Globus pallidus (tissue), 1 donor: ENCODE measurements at places on chromosomes 4 and X.

- DNase-seq, result no peak
Measured at GRCh38 chr4:44845993-44846392, 119.6 kb upstream of the GNPDA2 start.

DNA sequence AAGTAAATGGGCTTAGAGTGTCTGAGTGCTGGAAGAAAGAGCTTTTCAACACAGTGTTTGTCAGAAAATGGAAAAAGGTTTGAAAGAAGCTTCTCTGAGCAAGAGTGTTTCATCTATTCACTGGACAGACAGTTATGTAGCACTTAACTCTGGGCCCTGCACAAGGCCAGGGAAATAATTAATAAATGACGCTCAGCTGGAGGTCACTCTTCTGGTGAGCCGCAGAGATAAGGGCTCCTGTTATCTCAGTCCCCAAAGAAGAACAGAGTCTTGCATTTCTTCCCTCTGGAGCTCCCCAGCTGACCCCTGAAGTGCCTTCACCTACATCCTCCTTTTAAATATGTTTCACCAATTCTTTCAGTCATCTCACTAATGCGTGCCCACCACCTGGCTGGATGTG is 90.4 kb downstream of the SLC16A2 start:
- no peak for DNase-seq

GRCh38 chr4:22030307-22030706 is 81.7 kb upstream of the KCNIP4 start:
- no peak for DNase-seq

DNA sequence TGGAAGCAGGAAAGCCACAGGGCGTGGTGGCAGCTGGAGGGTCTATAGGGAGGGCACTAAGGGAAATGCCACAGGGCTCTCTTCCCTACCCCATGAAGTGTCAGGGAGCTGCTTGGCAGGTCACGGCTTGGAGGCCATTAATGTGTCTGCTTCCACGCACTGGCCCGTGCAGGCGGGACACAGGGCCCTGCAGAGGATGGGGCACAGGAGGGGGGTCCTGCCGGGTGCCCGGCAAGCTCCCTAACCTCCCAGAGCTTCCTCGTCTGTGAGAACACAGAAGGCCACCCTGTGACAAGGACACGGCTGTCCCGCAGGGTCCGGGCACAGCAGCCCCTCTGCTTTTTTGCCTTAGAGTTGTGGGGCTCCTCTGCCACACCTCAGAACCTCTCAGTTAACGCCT is 25.5 kb downstream of the FAM53A start:
- no peak for DNase-seq

GRCh38 chr4:16714191-16714590 is 184.3 kb downstream of the LDB2 start:
- DNase-seq, result no peak

DNA sequence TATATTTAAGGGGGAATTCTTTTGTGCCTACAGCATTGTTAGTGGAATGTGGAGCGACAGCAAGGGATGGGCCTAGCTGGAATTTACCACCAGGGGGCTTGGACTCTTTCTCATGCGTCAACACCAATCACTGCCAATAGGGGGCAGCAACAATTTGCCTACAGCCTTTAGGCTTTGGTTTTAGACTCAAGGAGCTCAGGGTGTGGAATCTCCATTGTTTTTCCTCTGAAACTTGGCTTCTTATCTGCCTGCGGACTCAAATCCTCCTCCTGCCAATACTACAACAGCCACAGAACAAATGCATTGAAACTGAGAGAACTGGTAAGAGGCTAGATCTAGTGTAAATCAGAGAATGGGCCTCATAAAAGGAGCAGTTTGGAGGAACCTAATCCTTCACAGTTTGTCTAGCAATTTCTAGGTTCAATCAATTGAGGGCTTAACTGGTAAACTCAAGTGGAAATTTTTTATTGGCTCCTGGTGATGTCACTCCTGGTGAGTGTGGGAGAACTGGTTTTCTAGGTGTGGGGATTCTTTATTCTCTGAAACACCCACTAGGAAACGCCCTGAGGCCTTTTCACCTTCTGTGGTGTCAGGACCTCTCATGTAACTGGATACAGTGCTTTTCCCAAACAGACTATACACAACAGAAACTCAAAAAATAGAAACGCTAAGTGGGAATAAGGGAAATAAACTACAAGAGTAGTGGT is 27.9 kb upstream of the TMSB4X start:
- peak; percentile 47 for DNase-seq

DNA sequence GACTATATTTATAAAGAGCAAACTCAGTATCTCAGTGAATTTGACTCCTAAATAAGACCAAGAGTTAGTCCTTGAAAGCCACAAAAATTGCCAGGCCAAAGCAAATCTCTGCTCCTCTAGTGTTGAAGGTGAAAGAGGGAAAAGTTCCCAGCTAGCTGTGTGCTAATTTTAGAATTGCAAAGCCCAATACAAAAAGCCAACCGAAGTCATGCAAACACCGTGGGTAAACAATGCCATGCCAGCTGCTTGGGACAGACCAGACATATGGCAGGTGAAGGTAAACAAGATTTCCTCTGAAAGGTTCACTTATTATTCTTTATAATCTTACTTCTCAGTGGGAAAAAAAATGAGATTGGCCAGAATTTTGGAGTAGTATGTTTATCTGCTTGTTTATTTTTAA is 80.5 kb upstream of the LNX1 start:
- no peak for DNase-seq

DNA sequence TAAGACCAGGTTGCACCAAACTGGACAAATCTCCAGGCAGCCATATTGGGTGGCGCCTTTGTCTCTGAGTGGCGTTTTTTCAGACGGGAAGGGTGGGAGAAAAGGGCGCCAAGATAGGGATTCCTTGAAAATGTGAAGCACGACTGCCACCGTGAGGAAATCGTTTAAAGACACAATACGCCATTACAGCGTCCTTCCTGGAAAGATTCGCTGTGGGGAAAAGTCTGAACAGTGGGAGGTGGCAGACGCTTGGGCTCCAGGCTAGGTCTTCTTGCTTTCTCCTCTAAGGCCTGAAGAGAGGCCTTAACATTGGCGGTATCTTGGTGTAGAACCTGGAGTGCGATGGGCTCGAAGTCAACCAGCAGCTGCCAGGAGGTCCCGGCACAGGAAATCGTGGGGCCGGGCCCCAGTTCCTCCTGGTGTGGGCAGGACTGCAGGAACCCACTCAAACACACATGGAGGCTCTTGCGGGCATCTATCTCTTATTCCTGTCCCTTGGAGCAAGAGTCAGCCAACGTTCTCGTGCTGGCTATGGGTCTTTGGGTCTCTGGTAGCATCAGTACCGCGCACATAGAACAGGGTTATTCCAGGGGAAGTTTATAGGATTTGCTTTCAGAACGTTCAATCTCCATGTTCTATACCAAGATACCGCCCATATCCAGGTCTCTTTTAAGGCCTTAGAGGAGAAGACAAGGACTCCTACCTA is 208.8 kb downstream of the OR13H1 start:
- DNase-seq, result no peak

- DNase-seq, result no peak
Measured at GRCh38 chrX:68532831-68533533, 34.1 kb downstream of the YIPF6 start.
